ENCODE measurements at places on chromosomes 1 and 21.

DNA sequence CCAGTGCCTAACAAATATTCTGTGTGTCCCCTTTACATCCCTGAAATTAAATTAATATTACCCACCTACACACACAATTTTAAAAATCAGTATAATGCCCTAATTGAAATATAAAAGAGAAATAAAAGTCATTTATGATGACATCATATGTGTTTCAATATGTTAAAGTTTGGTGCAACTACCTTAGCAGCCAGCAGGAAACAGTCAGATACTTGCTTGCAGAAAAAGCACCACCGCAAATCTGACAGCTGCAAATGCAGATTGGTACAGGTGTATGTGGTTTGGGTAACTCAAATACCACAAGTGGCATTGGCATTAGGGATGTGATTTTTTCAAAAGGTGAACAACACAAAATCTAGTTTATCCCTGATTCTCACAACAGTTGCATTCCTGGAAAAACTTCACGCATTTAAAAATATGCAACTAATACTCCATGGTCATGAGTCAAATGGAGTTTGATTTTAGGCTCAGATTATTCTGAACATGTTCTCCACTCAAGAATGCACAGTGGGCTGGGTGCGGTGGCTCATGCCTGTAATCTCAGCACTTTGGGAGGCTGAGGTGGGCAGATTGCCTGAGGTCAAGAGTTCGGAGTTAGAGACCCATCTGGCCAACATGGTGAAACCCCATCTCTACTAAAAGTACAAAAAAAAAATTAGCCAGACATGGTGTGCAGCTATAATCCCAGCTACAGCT is 106.3 kb downstream of the EDEM3 start:
- DNase-seq: no peak

DNA sequence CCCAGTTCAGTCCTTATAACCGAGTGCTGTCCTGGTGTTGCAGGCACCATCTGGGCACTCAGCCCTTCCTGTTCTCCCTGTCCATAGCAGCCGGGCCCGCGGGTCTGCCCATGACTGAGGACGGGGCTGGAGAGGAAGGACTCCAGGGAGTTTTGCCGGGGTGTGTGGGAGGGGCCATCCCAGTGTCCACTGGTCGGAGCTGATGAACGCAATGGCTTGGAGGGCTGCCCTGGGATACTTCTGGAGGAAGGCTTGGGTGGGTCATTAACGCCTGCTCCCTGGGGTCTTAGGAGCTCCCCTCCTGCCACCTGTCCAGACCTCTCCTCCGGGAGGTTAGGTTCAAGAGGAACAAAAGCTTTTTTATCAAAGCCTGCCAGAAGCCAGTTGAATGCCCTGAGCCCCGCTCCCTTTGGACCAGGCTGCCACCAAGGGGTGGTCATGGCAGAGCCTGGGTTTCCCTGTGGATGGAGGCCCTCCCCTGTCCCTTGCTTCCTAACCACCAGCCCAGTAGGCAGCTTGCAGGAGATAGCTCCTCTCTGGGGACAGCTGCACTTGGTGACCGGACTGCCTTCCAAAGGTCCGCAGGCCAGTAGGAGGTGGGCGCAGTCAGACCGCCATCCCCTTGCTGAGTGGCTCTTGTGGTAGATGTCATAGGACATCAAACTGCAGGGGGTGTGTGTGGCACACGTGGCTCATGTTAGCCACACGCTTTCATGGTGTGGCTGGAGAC is 61.3 kb downstream of the TRIM11 start:
- no peak for DNase-seq

GRCh38 chr1:32696041-32696440 is 6.5 kb downstream of the SYNC start:
- DNase-seq: no peak

DNA sequence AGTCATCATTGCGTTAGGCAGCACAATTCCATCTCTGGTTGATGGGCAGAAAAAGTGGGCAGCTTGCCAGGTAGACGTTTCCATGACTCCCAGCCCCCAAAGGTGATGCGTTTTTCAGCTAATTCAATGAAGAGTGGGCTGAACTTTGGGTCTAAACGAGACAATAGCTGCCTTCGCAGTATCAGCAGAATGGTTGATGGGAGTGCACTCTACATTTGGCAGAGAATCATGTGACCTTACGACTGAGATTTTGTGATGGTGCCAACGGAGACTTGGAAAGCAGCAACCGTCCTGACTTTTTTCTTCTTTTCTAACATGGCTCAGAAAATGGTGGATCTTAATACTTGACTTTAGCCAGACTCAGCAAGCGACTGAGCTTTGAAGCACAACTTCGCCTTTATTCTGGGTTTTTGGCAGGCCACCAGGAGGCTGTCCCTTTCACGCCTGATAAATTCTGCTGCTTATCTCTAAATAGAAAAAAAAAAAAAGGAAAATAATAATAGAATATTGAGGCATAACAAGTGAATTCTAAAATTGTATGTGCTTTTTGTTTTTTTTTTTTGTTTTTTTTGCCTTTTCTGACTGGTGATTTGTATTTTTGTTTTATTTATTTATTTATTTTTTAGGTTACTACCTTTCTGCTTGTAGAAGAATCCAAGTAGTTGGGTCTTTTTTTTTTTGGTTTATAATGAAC is 804.8 kb downstream of the USP25 start:
- DNase-seq: peak; percentile 88

DNA sequence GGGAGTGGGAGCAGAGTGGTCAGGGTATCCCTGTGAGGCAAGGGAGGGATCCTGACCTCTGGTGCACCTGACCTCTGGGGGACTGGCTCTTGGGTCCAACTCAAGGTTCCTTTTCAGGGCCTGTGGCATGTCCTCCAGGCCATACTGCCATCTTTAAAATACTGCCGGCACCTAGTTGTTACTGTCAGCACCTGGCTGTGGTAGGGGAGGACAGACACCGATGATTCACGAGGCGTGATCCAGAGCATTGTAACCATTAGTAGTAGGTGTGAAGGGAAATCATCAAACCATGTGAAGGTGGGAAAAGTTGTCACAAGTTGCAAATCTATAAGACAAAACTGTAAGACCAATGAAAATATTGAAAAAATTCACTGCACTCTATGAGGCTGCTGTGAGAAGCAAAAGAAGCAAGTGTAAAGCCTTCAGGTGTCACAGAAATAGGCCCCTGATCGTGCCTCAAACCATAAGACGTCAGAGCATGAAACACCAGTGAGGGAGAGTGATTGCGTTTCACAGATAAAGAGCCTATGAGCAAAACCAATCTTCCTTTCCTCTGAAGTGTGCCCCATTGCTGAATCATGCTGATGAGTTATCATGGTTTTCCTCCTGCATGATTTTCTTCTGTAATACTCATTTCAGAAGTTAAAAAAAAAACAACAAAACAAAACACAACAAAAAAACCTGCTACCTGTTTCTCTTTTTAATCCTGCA is 55.3 kb downstream of the CDC7 start:
- DNase-seq: no peak

DNA sequence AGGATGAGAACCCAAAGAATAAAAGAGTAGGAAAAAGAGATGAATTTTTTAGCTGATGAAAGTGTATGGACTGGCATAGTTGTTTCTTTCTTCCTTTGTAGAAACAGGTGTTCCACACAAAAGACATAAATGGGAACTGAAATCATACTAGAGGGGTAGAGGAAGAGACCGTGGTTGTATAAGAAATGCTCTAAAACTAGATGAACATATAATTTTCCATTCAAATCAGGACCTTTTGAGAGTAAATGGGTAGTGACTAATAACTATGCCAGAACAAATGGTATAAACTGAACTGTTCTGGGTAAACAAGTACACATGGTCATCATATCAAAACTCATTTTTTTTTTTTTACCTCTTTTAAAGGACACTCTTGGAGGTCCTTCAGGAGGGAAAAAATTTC is 344.2 kb downstream of the VAV3 start:
- no peak for DNase-seq

DNA sequence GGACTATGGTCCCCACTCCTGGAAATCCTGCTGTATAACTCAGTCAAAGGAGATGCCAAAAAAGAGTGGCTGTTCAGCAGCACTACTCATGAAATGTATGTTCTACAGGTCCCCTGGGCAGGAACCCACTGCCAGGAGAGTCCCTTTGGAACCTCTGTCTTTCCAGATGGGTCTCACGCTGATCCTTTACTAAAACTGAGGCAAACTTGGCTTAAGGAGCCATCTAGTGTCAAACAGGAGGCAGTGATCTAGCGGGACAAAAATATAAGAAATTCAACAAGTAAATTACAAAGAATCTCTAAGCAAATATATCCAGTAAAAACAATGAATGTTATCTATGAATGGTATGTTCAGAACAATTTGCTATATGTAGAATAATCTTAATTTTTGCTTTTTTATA is 80.5 kb upstream of the PRMT6 start:
- DNase-seq: no peak

GRCh38 chr1:18725231-18725895 is 94.7 kb downstream of the PAX7 start:
- DNase-seq: no peak

DNA sequence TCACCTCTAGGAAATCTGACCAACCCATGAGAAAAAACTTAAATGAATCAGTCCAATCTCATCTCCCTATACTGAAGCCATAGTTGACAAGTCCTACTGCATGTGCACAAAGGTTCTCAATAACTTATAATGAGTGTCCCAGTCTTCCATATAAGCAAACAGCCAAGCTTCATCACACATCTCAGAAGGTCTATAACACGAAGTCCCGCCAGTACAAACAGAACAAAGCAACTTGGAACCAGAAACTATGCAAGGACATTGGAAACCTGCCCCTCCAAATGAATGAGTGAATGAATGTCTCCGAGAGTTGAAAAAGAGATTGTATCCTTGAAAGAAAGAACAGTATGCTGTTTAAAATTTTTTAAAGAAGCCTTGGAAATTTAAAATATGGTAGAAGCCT is 53.6 kb upstream of the IPO9 start:
- DNase-seq: no peak

DNA sequence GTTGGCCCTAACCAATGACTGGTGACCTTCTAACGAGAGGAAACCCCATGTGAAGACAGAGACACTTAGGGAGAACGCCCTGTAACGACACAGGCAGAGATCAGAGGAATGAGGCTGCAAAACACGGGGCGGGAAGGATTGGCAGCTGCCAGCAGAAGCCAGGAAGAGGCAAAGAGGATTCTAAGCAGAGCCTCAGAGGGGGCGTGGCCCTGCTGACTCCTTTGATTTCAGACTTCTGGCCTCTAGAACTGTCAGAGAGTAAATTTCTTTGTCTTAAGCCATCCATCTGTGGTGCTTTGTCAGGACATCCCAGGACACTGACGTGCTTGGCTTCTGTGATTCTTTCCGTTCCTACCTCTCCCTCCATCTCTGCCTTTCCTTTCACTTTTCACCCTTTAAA is 79.3 kb downstream of the SH3BGR start:
- DNase-seq: no peak

- DNase-seq: no peak
Observed at GRCh38 chr1:167849666-167850065, 64.3 kb downstream of the ADCY10 start.

GRCh38 chr21:29217818-29218291 is 80.9 kb upstream of the BACH1 start:
- no peak for DNase-seq

DNA sequence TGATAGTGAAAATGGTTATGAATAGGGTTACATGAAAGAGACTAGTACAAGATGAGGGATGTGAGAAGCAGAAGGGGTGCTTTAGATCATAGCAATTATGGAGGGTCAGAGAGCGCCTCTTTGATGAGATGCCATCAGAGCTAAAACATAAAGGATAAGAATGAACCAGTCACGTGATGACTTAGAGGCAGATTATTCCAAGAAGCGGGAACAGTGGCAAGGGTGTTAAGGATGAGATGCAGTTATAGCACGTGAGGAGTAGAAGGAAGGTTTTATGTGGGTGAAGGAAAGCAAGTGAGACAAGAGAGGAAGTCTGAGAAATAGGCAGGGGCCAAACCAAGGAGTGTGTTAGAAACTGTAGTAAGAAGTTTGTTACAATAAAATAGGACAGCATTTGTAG is 360.1 kb downstream of the DPYD start:
- no peak for DNase-seq

- peak; percentile 72 for DNase-seq
Observed at GRCh38 chr21:33199516-33200217, 30.1 kb upstream of the IFNAR2 start.

DNA sequence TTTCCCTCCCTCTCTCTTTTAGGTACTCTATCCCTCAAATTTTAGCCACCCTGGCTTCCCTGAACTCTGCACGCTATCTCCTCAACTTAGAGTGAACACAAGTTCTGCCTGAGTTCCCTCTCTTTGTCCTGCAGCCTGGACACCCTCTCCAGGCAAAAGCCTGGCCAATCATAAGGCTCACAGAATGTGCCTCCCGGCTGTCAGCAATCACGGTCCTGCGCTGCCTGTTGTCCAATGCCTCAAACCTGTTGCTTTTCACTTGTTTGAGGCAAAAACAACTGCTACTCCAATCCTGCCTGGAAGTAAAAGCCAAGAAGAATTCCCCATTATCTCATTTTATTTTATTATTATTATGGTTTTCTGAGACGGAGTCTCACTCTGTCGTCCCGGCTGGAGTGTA is 66.1 kb downstream of the LGR6 start:
- DNase-seq: no peak

DNA sequence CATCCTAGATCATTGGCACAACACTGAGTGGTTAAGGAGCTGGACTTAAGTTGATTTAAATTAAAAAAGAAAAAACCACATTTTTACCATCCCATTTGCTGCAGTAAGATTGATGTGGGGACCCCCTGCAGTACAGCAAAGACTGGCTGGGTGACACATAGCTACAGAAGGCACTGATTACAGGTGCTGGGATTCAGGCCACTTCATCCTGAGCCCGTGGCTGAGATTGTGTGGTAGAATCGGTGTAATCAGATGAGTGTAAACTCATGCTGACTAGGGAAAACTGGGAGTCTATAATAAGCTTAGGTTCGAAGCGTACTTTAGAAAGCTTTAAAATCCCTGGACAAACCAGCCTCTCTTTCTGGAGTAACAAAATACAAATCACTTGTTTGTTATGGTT is 70.1 kb downstream of the SLC25A24 start:
- no peak for DNase-seq
